ENCODE measurements at places on chromosomes 4 and X. TPM values are rescaled to one million over a fixed set of nuclear protein-coding genes. Genes with fewer than 3 reads are reported as not detected.

PPP4R3C gene
- total RNA-seq: not detected

- peak; percentile 95 for DNase-seq
Measured at GRCh38 chr4:83284193-83285054, at the start of gene COQ2. TSS of gene COQ2 (minus strand) at chr4:83284798. CDS start at chr4:83284764, 34 bp downstream.

- no peak for DNase-seq
Measured at GRCh38 chr4:94959307-94959706, 201.6 kb downstream of the BMPR1B start.

TLL1 gene
- total RNA-seq: 1.2 TPM

UBE2K gene
- 56.2 TPM for total RNA-seq

KDR gene
- total RNA-seq: 24.0 TPM

ADH7 gene
- not detected for total RNA-seq

DNA sequence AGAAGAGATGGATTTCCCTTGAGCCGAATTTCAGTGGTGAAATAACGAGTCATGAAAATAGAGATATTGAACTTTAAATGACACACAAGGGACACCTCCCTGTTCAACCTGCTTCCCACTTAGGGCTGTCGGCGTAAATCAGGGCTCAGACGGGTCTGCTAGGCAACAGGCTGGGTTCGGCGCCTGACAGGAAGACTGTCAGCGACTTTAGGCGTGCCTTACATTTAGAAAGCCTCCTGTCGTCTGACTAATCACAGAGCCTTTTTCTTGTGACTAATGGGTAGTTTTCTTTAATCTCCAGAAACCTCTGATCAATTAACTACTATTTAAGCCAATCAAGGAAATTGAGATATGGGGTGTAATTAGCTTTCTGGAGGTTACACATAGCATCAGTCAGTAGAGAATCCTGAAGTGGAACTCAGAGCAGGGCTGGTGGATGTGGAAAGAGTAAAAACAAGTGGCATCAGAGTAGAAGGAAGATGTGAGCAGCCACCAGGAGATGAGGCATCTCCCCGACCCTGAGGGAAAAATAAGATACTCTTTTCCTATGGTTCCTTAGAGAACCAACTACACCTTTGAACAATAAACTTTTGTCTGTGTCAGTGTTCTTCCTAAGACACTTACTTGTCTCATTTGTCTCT lies 86.2 kb upstream of the HS3ST1 start:
- no peak for DNase-seq

SPATA4 gene
- 0.29 TPM for total RNA-seq

GRCh38 chr4:167079762-167080161 lies 154.5 kb downstream of the SPOCK3 start:
- no peak for DNase-seq

DNA sequence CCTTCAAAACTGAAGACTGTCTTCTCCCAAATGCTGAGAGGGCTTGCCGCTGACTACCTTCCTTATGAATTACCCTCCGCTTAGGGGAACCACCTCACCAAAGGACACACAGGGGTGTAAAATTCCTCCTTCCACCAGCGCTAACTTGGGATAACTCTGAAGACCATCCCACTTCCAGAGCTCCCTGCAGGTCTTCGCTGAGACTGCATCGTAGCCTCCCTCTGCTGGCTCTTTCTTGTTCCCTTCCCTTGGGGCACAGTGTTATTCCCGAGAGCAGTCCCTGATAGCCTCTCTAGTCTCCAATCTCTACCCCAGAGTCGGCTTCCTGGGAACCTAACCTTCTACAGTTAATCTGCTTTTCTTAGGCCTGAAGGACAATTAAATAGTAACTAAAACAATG lies 725.5 kb upstream of the ATOH1 start:
- no peak for DNase-seq

- peak; percentile 56 for DNase-seq
Measured at GRCh38 chr4:186723292-186724057, at the start of gene FAT1. TSS of gene FAT1 (minus strand) at chr4:186723856. CDS start at chr4:186709827, 14,029 bp downstream.

DNA sequence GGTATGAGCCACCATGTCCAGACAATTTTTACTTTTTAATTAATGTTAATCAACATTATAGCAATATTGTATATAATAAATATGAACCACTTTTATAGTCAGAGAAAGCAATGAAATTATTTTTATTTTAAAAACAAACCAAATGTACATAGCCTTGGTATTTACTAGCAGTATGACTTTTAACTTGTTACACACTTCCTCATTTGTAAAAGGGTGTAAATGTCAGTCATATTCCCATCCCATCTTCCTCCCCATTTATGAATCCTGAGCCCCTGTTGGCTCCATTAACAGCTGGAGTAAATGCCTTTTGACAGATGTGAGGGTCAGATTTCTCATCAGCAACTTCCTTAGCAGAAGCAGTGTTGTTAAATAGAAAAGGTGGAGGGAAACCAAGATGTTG lies 179.6 kb upstream of the SPRY1 start:
- DNase-seq: no peak

Data from mucosa of gallbladder (tissue), 1 donor.